ENCODE measurements at places on chromosomes 7 and 10.
A peak's percentile ranks its signal among the peaks of the same experiment; 100 is the strongest.

- no peak for ATAC-seq
These were observed 137.5 kb upstream of the TCF7L2 start for GRCh38 chr10:112812586-112812985.

DNA sequence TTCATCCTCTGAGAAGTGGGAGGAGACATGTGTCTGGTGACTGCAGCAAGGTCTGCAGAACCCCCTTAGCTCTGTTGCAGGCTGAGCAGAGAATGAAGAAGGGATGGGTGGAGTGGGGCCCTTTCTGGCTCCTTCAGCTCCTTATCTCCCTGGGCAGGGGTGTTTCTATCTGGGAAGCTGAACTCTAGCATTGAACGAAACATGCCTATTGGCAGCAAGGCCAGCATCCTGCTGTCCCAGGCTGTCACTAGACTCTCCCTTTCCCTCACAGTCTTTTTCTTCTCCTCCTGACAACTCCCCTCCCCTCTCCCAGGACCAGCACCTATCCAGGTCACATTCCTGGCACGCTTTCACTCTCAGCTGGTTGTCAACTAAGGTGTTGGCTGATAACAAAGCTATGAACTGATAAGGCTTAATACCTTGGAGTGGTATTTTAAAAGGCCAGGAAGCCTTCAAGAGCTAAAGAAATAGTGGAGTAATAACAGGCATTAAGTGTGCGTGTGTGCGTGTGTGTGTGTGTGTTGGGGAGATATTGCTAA lies 128.8 kb upstream of the FZD8 start:
- ATAC-seq, result no peak

- ATAC-seq, result no peak
These were observed 10.3 kb downstream of the SEC31B start for GRCh38 chr10:100509241-100509840.

DNA sequence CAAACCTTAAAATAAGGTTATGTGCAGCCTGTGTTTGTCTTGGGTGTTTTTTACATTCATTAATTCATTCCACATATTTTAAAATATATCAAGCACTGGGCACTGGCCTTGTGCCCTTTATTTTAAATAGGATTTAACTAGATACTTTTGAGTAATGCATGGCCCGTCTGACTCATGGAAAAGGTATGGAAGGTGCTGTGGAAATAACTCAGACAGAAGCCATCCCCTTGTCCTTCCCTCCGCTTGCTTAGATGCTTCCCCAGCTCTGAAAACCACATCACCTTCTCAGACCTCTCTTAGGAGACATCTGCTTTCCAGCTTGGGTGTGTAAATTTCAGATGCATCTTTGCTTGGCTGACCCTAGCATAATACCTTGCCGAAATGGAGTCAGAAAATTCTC lies 30.5 kb downstream of the SLC18A2 start:
- ATAC-seq, result no peak

DNA sequence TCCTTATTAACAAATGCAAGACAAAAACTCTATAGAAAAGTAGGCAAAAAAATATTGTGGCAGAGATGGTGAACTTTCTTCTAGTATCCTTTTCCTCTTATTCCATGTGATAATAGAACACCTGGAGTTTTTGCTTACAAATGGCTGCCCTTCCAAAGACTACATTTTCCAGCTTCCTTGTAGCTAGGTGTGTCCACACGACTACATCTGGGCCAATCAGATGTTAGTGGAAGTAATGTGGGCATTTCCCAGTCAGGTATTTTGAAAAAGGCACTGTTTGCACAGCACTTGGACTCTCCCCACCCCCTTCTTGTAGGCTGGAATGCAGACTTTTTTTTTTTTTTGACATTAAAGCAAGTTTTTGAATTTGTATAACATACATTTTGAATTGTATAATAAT lies 105.5 kb upstream of the TBX20 start:
- ATAC-seq, result no peak

DNA sequence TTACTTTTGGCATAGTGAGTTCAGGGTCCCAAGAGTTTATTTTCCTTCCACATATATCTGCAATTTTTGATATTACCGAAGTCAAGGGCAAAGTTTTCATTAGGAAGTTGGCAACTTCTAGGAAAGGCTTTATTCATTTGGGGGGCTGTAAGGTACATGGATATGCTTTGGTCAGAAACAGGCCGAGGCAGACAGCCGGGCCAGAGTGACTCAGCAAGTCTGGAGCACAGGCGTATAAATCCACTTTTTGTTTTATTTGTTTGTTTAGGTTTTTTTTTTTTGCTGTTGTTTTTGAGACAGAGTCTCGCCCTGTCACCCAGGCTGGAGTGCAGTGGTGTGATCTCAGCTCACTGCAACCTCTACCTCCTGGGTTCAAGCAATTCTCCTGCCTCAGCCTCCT lies 3.7 kb downstream of the ZNF680 start:
- no peak for ATAC-seq

DNA sequence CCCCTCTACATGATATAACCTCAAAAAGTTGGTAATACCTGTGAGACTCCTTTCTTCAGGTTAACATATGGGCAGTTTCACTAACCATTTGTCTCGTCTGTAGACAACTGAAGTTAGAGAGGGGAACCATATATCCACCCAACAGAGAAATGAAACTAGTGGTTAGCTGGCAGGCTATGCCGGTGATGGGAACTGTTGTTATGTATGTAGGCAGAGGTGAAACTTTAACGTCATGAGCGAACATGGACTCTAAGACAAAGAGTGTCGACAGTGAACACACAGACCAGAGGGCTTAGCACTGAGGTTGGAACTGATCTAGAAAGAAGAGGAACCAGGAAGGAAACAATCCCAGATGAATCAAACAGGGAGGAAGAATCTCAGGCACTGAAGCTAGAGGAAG lies 112.4 kb downstream of the ELMO1 start:
- no peak for ATAC-seq

- ATAC-seq, result no peak
These were observed 554.2 kb downstream of the TCERG1L start for GRCh38 chr10:130757271-130757670.

- ATAC-seq, result peak; percentile 4
These were observed 1.6 kb upstream of the SAMD9 start for GRCh38 chr7:93119191-93119905.

DNA sequence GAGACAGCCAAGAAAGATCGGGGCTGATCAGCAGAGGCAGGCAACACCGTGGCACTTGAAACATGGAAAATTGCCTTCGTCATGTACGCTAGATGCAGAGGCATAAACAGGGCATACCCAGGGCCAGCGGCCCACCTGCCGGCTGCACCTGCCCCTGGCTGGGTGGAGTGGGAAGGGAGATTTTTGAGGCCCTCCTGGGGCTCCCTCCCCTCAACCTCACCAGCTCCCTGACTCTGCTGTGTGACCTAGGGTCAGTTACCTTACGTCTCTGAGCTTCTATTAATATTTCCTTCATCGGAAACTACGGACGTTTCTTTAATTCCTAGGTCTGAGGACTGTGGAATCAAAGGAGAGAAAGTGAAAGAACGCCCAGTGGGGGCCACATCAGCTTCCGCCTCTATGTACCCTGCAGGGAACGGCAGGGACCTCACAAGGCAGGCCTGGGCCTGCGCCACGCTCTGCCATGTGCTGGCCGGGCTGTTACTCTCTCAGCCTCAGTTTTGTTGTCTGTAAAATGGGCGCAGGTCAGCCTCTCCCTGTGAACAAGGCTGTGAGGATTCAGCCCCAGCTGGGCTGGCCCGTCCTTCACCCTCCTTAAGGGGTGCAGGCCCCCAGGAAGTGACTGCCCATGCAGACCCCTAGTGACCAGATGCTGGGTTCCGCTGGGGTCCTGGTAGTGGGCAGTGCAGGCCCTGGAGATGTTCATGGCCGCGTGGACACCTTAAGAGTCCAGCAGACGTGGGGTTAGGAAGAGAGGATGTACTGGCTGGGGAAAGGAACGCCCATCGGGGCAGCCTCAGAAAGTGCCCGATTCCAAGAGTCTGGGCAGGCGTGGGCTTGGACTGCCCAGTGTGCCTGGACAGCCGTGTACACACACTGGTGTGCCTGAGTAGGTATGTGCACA lies 22.7 kb downstream of the ELFN1 start:
- ATAC-seq, result no peak

GRCh38 chr7:20350996-20351692 lies 20.4 kb downstream of the ITGB8 start:
- no peak for ATAC-seq

GRCh38 chr10:104349623-104350126 lies 4.0 kb upstream of the CFAP58 start:
- no peak for ATAC-seq

- ATAC-seq, result no peak
These were observed 51.5 kb downstream of the WDR37 start for GRCh38 chr10:1107679-1108078.

GRCh38 chr7:116216956-116217571 lies 6.7 kb downstream of the TES start:
- ATAC-seq, result no peak

- ATAC-seq, result no peak
These were observed 32.5 kb upstream of the RBM33 start for GRCh38 chr7:155611808-155612447.

GRCh38 chr7:88437132-88437531 lies 130.4 kb upstream of the STEAP4 start:
- no peak for ATAC-seq

- no peak for ATAC-seq
These were observed 10.5 kb upstream of the ENTPD1 start for GRCh38 chr10:95745501-95745900.

- no peak for ATAC-seq
These were observed 9.2 kb downstream of the NPFFR1 start for GRCh38 chr10:70274643-70275042.

- ATAC-seq, result no peak
These were observed 253.5 kb downstream of the MAGI2 start for GRCh38 chr7:79199961-79200360.

- ATAC-seq, result no peak
These were observed 32.2 kb downstream of the AP5Z1 start for GRCh38 chr7:4807598-4808016.
